Transverse colon (tissue), 4 donors: ENCODE measurements at places on chromosomes 7 and 10. TPM values are rescaled to one million over a fixed set of nuclear protein-coding genes. Genes with fewer than 3 reads are reported as not detected.

SORCS1 gene
- 2.7 TPM for total RNA-seq

NKX1-2 gene
- total RNA-seq: not detected

DNA sequence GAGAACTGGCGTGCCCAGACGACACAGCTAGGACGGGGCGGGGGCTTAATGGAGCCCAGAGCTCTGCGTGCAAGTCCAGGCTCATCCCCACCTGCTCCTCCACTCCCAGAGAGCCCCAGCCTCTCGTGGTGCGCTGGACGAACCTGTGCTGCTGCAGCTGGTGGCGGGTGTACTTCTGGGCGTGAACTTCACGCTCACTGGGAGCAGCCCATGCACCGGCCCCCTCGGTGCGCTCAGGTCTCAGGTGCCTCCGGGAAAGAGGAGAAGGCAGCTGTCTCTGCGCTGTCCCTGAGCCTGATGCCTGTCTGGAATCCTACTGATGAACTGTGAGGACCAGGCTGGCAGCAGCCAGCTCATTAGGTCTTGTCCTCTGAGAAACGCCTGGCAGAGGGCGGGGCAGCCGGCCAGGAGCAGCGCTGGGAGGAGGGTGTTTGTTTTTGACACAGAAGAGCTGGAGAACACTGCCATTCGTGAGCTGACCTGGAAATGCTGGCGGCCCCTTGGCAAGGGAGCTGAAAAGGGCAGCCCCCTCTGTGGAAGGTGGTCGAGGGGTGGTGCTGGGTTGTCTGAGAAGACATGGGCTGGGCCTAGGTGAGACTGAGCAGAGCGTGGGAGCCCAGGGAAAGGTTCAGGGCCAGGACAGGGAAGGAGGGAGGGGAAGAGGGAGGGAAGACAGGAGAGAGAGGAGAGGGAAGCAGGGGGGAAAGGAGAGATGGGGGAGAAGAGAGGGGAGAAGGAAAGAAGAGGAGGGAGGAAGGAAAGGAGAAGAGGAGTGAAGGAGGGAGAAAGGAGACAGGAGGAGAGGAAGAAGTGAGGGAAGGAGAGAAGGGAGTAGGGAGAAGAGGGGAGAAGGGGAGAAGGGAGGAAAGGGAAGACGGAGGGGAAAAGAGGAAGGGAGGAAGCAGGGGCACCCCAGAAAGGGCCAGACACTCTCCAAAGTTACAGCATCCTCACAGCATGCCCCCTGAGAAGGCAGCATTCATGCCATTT lies 53.5 kb upstream of the TNS3 start:
- no peak overlapping the region for H3K4me3 ChIP-seq
- peak overlapping the region; percentile 53 for H3K27ac ChIP-seq
- DNase-seq: peak; percentile 64
- H3K36me3 ChIP-seq: no peaks in the 10 kb centered on the region

- peaks cover 6% of the 10 kb centered on the region for H3K36me3 ChIP-seq
- H3K4me1 ChIP-seq: peaks cover 10% of the 10 kb centered on the region
- H3K4me3 ChIP-seq: no peak overlapping the region
- no peak for DNase-seq
- H3K27me3 ChIP-seq: no peaks in the 10 kb centered on the region
These were observed 42.5 kb downstream of the NOD1 start for GRCh38 chr7:30436046-30436445.
